ENCODE measurements at places on chromosomes 11 and 22. TPM values are rescaled to one million over a fixed set of nuclear protein-coding genes. Genes with fewer than 3 reads are reported as not detected.

Gene TRPC6
- polyA plus RNA-seq = not detected

Gene PGA5
- polyA plus RNA-seq = not detected

Gene C11orf21
- polyA plus RNA-seq = not detected

Gene OR8D1
- polyA plus RNA-seq = not detected

Gene MYOD1
- polyA plus RNA-seq = not detected

Gene BLID
- not detected for polyA plus RNA-seq

Gene PGA3
- polyA plus RNA-seq = not detected

Gene PDE2A
- 6.0 TPM for polyA plus RNA-seq

Gene VWA5A
- 0.64 TPM for polyA plus RNA-seq

Gene NXPE1
- polyA plus RNA-seq = not detected

Gene KCNQ1
- not detected for polyA plus RNA-seq

Gene OR5A2
- polyA plus RNA-seq = not detected

Gene GAL3ST1
- 0.15 TPM for polyA plus RNA-seq

Gene FAM181B
- 1.6 TPM for polyA plus RNA-seq

Gene DPAGT1
- polyA plus RNA-seq = 40.2 TPM

Gene HBE1
- not detected for polyA plus RNA-seq

Gene FLRT1
- not detected for polyA plus RNA-seq

Gene KRTAP5-10
- polyA plus RNA-seq = not detected

Gene CCDC15
- polyA plus RNA-seq = 0.10 TPM

Gene RAPSN
- polyA plus RNA-seq = not detected

Gene HORMAD2
- not detected for polyA plus RNA-seq

Gene TRPM5
- not detected for polyA plus RNA-seq

Gene GLB1L3
- 0.59 TPM for polyA plus RNA-seq

Gene ATF4
- polyA plus RNA-seq = 170 TPM

Gene KLHL22
- 0.66 TPM for polyA plus RNA-seq

Gene CCDC81
- polyA plus RNA-seq = 3.4 TPM

Gene THY1
- polyA plus RNA-seq = 768 TPM

Gene KDELR3
- 0.45 TPM for polyA plus RNA-seq

Gene OR2AG2
- polyA plus RNA-seq = 0.07 TPM

Gene SCGB2A2
- not detected for polyA plus RNA-seq

Gene VPREB3
- 6.7 TPM for polyA plus RNA-seq

Gene AIFM3
- 3.9 TPM for polyA plus RNA-seq

Gene DRD4
- not detected for polyA plus RNA-seq

Gene UCP3
- 0.58 TPM for polyA plus RNA-seq

Gene NLRP14
- 0.07 TPM for polyA plus RNA-seq

Gene COMT
- polyA plus RNA-seq = 38.5 TPM

Gene NCR3LG1
- 0.45 TPM for polyA plus RNA-seq

Gene SOX10
- polyA plus RNA-seq = 1.9 TPM

Gene SGSM1
- 0.84 TPM for polyA plus RNA-seq

Gene CRACR2B
- not detected for polyA plus RNA-seq

Gene NAP1L4
- 180 TPM for polyA plus RNA-seq

Gene RHOD
- polyA plus RNA-seq = not detected

Gene OR52N4
- polyA plus RNA-seq = not detected

Gene CYP2D6
- polyA plus RNA-seq = 1.8 TPM

Gene LINC01488
- polyA plus RNA-seq = not detected

Gene CD59
- polyA plus RNA-seq = 248 TPM

Gene MS4A2
- polyA plus RNA-seq = not detected

Gene TSPAN18
- 0.14 TPM for polyA plus RNA-seq

Gene LRP5
- polyA plus RNA-seq = not detected

Gene DCHS1
- 0.12 TPM for polyA plus RNA-seq

Gene ANO3
- polyA plus RNA-seq = 6.2 TPM

Gene GDPD4
- polyA plus RNA-seq = not detected

Gene C22orf15
- not detected for polyA plus RNA-seq

All from Purkinje cell (primary cell).